ENCODE measurements at places on chromosomes 6 and 20.

- DNase-seq: no peak
Observed at GRCh38 chr6:63923139-63923739, 287.6 kb downstream of the PHF3 start.

- DNase-seq: no peak
Observed at GRCh38 chr6:159126590-159126989, 42.6 kb upstream of the FNDC1 start.

GRCh38 chr20:59810449-59811187 is 122.8 kb downstream of the SYCP2 start:
- DNase-seq: no peak

- no peak for DNase-seq
Observed at GRCh38 chr20:46784436-46785127, 75.1 kb downstream of the SLC2A10 start.

DNA sequence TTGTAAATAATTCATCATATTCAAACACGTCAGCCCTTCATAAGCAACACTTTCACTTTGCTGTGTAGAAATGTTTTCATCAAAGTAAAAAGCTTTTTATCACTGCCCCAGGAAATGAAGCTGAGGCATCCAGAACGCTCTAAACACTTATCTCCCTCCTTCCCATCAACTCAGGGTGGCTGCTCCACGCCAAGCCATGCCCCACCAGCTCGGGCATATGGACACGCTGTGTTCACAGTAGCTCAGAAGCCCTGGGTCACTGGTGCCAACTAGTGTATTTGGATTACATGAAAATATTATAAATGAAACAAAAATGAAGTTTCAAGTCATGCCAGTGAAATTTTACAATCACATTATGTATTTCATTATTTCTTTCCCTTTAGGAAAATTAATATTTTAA is 10.3 kb downstream of the PDE10A start:
- no peak for DNase-seq

DNA sequence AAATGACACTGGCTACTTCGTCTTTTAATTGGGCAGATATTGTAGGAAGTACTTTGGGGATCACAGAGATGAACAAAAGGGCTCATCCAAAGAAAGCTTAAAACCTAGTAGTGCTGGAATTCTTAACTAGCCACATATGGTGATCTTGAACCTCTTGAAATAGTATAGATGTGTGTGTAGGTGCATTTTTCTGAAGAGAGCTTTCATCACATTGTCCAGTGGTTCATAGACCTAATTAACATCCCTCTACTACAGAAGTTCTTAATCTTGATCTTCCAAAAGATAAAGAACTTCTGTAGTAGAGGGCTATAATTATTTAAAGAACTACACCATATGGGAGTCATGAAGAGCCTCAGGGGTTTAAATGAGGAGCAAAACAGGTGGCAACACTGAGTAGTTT is 2.3 kb upstream of the PRIM2 start:
- no peak for DNase-seq

- DNase-seq: no peak
Observed at GRCh38 chr6:26366504-26366903, 1.5 kb downstream of the BTN3A2 start.

- no peak for DNase-seq
Observed at GRCh38 chr20:4192378-4193068, 177.2 kb upstream of the RNF24 start.

- DNase-seq: no peak
Observed at GRCh38 chr6:125489579-125490285, 188.0 kb upstream of the HDDC2 start.

GRCh38 chr20:45727044-45727443 is 4.9 kb downstream of the SPINT4 start:
- DNase-seq: no peak

DNA sequence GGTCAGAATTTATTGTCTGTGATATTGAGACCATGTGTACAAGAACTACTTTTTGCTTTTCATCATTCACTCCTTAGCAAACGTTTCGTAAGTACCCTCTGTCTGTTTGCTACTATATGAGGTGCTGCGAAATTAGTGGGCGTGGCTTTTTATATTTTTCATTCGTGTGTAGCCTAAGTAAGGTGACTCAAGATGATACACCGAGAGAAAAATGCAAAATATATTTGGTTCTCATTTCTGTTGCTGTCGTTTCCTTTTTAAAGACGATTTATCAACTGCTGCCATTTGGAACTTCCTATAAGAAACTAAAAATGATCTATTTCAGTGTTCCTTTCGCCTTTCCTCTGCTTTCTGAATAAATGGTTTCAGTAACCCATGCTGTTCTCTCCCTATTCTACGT is 61.2 kb downstream of the VAPB start:
- DNase-seq: no peak

GRCh38 chr6:38797391-38797790 is 82.3 kb downstream of the DNAH8 start:
- no peak for DNase-seq

DNA sequence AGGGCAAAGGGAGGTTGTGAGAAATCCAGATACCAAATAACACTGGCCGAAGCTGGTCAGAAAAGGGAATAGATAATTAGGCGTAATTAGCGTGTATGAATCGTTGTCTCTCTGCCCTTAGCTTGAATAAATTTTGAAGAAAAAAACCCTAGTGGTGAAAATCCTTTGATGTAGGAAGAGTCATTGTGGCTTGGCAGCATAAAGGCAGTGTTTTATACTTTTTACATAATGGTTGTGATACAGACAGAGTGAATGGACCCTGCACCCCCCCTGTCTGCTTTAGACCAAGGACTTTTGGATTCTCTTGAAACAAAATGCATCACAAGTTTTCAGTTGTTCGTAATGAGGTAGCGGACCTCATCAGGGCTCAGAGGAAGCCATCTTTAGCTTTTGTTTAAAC is 126.5 kb downstream of the AFG1L start:
- no peak for DNase-seq

GRCh38 chr20:53582574-53583351 is 10.9 kb downstream of the ZNF217 start:
- peak; percentile 23 for DNase-seq

DNA sequence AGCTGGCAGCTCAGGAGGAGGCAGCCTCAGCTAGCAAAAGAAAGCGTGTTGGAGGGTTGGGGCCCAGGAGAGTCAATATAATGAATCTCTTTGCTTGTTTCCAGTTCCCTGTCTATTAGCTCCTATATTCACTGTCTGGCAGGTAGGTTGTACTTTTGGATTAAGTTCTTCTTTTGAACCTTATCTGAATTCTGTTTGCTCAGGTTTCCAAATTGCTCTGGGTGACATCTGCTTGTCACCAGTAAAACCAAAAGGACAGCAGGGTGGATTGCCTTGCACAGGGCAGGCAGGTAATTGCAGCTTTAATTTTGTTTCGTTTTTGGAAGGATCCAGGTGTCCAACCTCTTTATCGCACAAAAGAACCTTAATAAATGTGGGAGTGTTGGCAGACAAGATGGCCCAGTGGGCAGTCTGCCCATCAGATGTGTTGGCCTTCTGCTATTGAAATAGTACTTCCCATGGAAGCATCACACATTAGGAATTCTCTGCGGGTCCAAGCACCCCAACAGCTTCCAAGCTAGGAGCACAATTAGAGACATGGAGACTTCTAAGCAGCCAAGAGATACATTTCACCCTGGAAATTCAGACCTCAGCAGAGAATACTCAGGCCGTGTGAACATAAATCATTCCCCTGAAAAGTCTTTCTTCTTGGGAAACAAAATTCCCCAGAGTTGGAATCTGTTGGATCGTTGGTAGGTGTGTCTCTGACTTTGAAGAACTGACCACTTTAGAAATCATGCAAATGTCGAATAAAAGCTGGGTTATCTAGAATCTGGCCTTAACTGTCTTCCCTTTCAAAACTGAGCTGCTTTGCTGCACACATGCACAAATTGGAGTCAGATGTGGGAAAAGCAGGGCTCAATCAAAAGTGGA is 286.9 kb upstream of the BMP2 start:
- DNase-seq: no peak

DNA sequence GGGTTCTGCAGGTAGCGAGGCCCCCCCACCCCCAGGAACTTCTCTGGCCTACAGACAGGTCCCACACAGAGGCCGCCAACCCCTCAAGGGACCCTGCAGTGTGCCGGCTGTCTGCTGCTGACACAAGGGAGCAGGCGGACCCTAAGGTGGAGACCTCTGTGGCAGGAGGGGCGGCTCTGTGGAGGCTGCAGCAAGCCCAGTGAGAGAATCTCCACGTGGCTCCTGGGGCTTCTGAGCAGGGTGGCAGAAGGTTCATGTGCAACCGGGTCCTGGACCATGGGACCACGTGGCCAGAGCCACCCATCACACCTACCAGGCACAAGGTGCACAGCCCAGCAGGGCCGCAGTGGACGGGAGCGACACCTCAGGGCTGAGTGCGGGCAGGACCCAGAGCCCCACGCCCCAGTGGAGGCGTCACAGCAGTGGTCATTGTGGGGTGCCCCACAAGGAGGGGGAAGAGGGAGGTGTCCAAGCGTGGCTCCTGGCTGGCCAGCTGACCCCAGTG is 4.3 kb downstream of the ARFRP1 start:
- DNase-seq: no peak

- no peak for DNase-seq
Observed at GRCh38 chr6:87180105-87180728, 24.9 kb downstream of the ZNF292 start.

DNA sequence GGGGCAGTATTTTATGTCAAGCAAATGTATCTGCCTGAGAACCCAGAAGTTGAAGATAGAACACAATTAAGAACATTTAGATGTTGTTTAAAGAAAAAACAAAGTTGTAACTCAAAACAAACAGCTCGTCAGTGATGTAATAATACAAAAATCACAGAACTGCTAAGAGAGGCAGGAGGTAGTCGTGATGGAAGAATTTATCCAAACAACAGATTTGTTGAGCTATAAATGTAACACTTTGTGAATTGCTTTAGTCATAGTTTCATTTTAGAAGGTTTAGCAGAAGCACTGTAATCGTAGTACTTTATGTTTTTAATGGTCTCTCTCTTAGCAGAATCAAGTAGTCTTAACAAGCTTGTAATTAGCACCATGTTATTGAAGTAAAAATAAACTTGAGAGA is 73.6 kb downstream of the SCAF8 start:
- no peak for DNase-seq

- no peak for DNase-seq
Observed at GRCh38 chr20:17498641-17499040, 32.5 kb downstream of the BFSP1 start.

DNA sequence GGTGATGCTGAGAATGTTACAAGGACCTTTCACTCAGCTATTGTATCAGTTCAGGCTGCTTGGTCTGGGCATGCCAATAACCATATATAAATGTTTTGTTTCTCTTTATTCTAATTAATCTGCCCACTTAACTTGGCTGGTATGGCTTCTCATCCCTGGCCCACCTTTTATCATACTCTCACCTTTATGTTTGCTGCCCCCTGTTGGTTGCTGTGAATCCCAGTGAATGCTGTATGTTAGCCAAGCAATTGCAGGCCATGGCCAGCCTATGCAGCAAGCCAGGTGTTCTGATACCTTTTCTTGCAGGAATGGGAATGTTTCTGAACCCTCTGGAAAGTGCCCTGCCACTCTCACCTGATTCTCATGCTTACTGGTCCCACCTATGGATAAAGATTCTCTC is 54.6 kb downstream of the PCSK2 start:
- DNase-seq: no peak

DNA sequence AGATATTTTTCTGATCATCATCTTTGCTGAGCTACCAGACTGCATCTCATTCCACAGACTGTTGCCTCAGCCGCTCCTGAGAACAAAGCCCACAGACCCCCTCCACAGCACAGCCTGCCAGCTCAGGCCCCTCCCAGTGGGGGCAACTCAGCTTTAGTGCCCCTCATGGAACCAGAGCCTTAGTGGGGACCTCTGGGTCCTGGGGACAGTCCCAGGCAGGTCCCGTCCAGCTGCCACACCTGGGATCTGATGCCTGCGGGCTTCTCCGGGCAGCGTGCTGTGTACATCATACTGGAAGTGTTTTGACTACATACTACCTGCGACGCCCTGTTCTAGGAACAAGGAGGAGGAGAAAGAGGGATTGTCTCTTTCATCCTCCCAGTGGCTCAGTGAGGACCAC is 38.3 kb upstream of the QKI start:
- DNase-seq: no peak

DNA sequence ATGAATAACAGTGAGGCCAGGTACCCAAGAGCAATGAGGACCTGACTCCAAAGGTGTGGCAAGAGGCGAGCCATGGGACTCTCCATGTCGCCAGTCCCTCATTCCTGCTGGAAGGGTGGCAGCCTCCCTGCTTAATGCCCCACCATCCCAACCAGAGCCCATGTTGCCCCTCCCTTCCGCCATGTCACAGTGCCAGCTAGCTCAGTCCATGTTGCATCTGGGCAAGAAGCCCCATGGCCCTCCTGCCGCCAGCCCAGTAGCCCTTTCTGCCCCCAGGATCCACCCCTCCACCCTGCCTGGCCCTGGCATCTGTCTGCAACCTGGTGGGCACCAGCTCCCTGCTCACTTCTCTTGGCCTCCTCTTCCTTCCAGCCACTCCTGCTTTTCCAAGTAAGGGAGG is 6.0 kb upstream of the CPNE5 start:
- DNase-seq: no peak

DNA sequence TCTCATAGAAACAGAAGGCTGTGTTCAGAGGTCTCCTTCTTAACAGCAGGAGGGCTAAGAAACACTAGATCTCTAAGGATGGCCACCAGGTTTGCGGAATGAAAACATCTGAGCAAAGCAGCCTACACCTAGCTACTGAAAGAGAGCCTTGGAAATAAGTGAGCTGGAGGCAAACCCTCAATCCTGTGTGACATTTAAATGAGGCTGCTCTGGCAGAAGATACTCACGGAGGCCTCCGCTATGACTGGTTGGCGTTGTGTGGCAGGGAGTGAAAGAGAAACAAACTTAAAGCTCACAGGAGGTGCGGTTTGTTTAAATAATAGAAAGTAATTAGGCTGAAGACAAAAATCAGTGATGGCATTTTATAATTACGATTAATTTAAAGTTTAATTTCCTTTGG is 162.0 kb upstream of the RNF217 start:
- no peak for DNase-seq

- DNase-seq: no peak
Observed at GRCh38 chr6:143961886-143962878, 45.9 kb downstream of the PLAGL1 start.

- DNase-seq: no peak
Observed at GRCh38 chr6:105991561-105992314, 94.4 kb upstream of the PRDM1 start.

GRCh38 chr20:41476446-41476845 is 109.8 kb upstream of the EMILIN3 start:
- DNase-seq: no peak

DNA sequence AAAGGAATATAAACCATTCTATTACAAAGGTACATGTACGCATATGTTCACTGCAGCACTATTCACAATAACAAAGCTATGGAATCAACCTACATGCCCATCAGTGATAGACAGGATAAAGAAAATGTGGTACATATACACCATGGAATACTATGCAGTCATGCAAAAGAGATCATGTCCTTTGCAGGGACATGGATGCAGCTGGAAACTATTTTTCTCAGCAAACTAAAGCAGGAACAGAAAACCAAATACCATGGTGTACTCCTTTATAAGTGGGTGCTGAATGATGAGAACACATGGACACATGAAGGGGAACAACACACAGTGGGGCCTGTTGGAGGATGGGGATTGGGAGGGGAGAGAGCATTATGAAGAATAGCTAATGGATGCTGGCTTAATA is 104.6 kb upstream of the CENPW start:
- no peak for DNase-seq

All from stimulated activated CD4-positive, alpha-beta T cell treated with anti-CD3 and anti-CD28 coated beads, Interleukin-15, amount 100 ng/mL, for 1 hour (primary cell).